Skin of body (tissue), 3 donors: ENCODE measurements at places on chromosomes 7 and 10. TPM values are rescaled to one million over a fixed set of nuclear protein-coding genes. Genes with fewer than 3 reads are reported as not detected.

DNA sequence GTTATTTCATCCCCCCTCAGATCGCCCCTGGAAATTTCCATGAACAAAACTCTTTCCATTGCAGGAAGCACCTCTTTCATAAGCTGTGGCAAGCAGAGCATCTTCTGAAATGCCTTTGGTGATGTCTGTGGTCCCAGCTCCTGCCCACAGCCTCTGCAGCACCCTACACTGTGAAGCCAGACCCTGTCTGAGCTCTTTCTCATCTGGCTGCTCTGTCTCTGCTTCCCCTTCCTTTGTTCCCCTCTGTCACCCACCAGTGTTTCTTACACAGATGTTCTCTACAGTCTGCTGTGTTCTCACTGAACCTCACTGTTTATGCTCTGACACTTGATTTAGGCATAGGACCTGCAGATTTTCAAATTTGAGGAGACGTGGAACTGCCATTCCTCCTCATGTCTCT is 1.9 kb upstream of the TAS2R39 start:
- DNase-seq = no peak

DNA sequence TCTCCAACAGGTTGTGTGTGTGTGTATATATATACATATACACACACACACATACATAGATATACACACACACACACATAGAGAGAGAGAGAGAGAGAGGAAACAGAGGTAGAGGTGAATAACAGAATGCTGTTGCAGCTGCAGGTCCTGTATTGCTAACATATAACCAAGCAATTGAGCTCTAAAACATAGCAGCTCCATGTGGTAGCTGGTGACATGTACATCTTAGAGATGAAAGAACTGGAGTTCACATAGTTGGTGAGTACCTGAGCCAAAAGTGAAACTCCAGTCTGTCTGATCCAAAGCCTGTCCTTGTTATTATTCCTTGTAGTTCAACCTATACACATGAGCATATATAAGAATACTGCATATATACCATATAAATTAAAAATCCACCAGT is 152.9 kb upstream of the CSTF2T start:
- DNase-seq = no peak

Gene SPOCK2
- 0.79 TPM for total RNA-seq

Gene EIF3B
- total RNA-seq = 108 TPM

DNA sequence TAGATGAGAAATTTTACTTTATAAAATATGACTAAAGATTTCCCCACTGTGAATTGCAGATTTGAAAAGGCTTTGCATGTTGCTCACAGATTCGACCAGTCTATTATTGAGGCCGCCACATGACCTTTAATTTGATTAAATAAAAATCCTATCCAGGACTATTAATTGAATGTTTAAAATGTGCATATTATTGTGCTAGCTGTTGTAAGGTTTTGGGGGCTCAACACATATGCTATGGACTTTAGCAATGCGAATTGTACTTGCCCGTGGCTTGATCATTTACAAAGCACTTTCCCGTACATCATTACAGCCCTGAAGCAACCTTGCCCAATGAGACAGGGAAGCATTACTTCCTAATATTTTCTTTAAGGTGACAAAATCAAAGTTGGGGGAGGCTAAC is 243.0 kb downstream of the ACTR3B start:
- DNase-seq = no peak

- no peak for DNase-seq
Observed at GRCh38 chr7:151117565-151117964, 31.3 kb downstream of the AGAP3 start.

DNA sequence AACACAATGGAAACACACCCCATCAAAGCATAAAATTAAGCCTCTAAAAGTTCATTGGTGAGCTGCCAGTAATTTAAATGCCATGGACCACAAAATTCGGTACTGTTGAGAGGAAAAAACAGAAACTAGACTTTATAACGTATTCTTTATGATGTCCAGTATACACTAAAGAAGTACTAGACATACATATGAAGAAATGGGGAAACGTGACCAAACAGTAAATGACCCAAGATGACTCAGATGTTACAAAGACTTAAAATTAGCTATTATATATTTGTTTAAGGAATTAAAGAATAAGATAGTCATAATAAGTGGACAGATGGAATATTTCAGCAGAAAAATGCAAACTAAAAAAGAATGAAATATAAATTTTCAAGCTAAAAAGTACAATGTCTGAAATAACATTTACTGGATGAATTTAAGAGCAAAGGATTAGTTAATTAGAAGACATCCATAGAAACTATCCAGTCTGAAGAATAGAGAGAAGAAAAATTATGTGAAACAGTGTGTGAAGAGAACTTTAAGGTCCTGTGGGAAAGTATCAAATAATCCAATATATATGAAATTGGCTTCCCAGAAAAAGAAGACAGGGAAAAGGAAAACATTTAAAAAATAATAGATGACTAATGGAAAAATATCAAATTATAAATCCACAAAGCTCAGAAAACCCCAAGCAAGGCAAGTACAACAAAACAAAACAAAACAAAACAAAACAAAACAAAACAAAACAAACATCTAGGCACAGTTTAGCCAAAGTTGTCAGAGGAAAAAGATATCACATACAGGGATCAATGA is 69.4 kb downstream of the SAMD9 start:
- DNase-seq = no peak

GRCh38 chr10:17237915-17238444 is 9.9 kb downstream of the VIM start:
- no peak for DNase-seq

GRCh38 chr7:4178916-4179687 is 503.0 kb upstream of the FOXK1 start:
- no peak for DNase-seq

GRCh38 chr7:54946271-54946670 is 72.5 kb upstream of the EGFR start:
- no peak for DNase-seq

DNA sequence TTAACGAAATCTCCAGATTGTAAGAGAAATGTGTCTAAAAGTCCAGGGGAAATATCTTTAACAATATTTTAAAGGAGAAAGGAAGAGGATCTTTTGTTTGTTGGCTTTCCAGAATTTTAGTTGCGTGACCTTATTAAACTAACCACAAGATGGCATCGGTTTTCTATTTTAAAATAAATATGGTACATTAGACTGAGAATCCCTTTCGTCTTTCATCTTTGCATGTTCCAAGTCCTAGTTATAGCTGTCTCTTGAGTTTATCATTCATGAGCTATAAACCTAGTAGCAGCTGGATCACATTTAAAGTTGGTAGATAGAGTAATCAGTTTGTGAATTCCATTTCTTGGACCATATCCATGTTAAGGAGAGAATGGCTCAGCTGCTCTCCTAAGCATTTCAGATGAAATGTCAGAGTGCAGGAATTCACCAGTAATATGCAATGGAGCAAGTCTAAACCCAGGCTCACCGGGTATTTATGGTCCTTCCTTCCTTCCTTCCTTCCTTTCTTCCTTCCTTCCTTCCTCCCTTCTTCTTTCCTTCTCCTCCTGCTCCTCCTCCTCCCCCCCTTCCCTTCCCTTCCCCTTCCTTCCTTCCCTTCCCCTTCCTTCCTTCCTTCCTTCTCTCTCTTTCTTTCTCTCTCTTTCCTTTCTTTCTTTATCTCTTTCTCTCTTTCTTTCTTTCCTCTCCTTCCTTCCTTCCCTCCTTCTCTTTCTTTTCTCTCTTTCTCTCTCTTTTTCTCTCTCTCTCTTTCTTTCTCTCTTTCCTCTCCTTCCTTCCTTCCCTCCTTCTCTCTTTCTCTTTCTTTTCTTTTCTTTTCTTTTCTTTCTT is 57.8 kb upstream of the RAB18 start:
- peak; percentile 56 for DNase-seq

Gene WNT8B
- total RNA-seq = not detected

GRCh38 chr7:45596665-45597095 is 22.5 kb downstream of the ADCY1 start:
- DNase-seq = no peak

Gene SUN3
- not detected for total RNA-seq

GRCh38 chr7:24504836-24505235 is 68.4 kb upstream of the PALS2 start:
- no peak for DNase-seq

GRCh38 chr7:33698692-33699128 is 206.6 kb upstream of the BMPER start:
- no peak for DNase-seq

DNA sequence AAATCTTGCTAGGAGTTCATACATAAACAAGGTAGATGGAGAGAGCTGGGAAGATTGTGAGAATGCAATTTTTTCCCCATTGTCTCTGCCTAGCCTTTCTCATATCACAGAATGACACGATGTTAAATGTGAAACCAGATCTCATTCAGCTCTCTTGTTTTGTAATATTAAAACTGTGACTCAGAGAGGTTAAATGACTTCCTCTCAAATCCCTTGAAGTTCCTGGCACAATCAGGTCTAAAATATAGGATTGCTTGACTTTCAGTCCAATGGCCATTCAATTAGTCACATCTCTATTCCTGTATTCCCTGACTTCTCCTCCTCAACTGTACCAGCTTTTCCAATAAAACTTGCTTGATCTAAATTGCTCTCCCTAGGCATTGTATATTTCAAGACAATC is 3.1 kb downstream of the ANKRD22 start:
- DNase-seq = no peak

DNA sequence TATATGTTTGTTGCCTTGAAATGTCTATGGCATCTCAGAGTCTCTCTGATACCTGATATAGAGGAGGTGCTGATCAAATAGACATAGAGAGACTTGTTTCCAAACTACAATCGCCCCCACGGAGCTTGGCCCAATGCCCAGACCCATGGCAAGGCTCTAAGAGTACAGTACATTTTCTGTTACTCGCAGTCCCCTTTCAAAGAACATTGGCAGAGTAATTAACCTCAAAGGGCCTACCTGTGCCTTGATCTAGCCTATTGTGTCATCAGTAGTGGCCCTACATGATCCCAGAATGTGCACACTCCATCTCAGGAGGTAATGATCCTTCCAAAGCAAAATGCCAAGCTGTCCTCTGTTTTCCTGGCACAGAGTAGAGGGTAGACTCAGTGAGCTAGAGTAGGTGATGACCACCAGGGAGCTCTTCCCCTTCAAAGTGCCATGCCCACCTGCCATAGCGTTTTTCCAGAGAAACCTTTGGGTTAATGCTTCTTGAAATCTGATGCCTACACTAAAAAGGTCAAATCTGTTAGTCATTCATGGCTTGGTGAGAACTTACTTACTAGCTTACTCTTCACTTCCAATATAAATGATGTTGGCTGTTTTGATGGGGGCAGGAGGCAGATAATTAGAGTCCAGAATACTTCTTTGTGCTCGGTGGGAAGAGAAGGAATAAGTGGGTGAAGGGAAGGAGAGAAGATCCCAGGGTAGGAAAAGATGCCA is 41.2 kb upstream of the ACSL5 start:
- no peak for DNase-seq

DNA sequence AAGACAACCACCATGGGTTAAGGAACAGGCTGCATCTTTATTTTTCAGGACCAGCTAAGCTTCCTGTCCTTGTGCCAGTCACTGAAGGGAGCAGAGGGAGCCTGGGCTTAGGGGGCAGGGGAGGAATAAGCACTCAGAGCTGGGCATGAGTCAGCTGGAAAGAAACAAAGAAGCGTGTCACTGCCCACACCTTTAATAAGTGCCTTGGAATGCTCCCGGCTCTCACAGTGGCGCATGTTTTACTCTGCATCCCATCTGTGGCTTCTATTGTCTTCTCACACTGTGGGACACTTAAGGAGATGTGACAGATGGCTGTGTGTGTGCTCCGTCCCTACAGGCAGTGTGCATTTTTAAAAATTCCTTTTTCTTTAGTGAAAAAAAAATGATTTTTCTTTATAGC is 71.7 kb downstream of the MTURN start:
- no peak for DNase-seq

Gene EVX1
- not detected for total RNA-seq

DNA sequence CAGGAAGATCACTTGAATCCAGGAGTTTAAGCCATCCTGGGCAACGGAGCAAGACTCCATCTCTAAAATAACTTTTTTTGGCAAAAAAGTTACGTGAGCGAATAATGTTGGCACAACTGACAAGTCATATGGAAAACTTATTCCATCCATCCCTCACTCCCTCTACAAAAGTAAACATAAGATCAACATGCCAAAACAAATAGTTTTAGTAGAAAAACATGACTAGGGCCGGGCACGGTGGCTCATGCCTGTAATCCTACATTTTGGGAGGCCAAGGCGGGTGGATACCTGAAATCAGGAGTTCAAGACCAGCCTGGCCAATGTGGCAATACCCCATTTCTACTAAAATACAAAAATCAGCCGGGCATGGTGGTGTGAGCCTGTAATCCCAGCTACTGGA is 25.6 kb downstream of the SLC25A16 start:
- DNase-seq = no peak

DNA sequence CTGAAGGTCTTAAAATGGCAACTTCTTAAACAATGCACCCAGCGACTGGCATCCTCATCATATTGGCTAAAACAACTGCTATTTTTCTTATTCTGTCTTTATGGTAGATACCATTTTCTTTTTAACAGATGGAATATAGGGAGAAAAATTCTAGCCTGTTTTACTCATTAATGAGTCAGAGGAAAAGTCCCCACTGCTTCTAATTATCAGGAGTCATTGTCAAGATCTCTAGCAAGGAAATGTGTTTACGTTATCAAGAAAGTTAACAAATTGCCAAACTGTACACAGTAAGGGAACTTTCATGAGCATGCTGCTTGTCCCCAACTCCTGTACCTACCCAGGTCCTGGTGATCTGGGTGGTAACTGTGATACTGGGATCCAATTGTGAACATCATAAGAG is 117.7 kb upstream of the KIAA1217 start:
- peak; percentile 34 for DNase-seq

GRCh38 chr10:60913071-60913470 is 30.9 kb downstream of the RHOBTB1 start:
- no peak for DNase-seq

Gene AMZ1
- total RNA-seq = 0.30 TPM

DNA sequence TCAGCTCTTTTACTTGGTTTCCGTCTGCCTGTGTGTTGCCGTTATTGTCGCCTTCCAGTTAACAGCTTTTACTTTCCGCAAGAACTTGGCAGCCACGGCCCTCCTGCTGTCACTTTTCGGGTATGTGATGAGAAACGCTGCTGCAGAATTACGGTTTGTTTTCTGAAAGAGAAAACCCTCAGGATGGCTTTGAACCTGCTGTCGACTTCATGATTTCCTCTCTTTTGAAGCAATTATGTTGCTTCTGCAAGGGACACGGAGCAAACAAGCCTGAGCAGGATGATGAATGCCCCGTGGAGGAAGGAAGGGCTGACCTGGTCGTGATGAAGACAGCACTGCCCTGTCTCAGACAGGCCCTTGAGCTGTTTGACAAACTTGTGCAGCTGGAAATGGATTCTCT is 339.8 kb downstream of the ABCA13 start:
- no peak for DNase-seq

GRCh38 chr10:93917064-93917391 is 23.2 kb downstream of the SLC35G1 start:
- no peak for DNase-seq

- DNase-seq = no peak
Observed at GRCh38 chr7:147513451-147513850, 1077.1 kb upstream of the C7orf33 start.
